Lung (tissue), 17 donors: ENCODE measurements at places on chromosomes 12 and 14. TPM values are rescaled to one million over a fixed set of nuclear protein-coding genes. Genes with fewer than 3 reads are reported as not detected.

The CARMIL3 gene
- 2.4 TPM for total RNA-seq

GRCh38 chr12:59069516-59069915, 149.2 kb upstream of the LRIG3 start:
- DNase-seq, result no peak

The PLA2G1B gene
- 33.9 TPM for total RNA-seq

- DNase-seq, result no peak
Measured at GRCh38 chr12:63912651-63913050, 68.2 kb downstream of the SRGAP1 start.

DNA sequence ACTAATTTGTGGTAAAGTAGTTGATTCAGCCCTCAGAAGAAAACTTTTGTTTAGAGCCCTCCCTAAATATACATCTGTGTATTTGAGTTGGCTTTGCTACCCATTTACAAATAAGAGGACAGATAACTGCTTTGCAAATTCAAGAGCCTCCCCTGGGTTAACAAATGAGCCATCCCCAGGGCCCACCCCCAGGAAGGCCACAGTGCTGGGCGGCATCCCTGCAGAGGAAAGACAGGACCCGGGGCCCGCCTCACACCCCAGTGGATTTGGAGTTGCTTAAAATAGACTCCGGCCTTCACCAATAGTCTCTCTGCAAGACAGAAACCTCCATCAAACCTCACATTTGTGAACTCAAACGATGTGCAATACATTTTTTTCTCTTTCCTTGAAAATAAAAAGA, 2.7 kb downstream of the FZD10 start:
- no peak for DNase-seq

DNA sequence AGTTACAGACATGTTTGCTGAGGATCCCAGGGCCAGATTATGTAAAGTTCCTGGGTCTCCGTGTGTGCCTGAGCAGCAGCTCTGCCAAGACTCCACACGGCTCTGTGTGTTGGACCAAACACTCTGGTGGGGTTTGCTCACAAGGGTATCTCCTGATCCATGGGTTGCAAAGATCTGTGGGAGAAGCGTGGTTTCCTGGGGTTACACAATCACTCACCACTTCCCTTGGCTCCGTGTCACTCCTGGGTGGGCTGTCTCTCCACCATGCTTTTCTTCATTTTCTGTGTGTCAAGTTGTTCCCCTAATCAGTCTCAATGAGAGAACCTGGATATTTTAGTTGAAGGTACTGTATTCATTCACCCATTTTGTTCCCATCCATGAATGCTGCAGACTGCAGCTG, 1088.8 kb downstream of the FSCB start:
- DNase-seq, result no peak
